ENCODE measurements at places on chromosomes 3 and 15.

DNA sequence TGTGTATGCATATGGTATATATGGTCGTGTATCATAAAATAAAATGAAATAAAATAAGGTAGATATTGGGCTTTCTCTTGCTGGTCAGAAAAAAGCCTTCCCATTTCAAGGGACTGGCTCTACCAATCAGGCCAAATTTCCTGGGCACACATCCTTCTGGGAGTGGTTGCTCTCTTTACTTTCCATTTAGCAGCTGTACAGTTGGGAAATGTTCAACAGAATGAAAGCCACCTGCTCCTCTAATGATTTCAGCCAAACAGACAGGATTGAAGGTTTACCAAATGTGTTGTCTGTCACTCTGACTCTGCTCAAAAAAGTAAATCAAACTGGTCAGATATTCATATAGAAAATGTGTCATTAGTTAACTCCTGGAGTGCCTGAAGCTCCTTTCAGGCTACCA, 380.4 kb downstream of the ROBO2 start:
- DNase-seq: no peak

GRCh38 chr3:126743350-126743749, 39.3 kb downstream of the CHCHD6 start:
- DNase-seq: no peak

DNA sequence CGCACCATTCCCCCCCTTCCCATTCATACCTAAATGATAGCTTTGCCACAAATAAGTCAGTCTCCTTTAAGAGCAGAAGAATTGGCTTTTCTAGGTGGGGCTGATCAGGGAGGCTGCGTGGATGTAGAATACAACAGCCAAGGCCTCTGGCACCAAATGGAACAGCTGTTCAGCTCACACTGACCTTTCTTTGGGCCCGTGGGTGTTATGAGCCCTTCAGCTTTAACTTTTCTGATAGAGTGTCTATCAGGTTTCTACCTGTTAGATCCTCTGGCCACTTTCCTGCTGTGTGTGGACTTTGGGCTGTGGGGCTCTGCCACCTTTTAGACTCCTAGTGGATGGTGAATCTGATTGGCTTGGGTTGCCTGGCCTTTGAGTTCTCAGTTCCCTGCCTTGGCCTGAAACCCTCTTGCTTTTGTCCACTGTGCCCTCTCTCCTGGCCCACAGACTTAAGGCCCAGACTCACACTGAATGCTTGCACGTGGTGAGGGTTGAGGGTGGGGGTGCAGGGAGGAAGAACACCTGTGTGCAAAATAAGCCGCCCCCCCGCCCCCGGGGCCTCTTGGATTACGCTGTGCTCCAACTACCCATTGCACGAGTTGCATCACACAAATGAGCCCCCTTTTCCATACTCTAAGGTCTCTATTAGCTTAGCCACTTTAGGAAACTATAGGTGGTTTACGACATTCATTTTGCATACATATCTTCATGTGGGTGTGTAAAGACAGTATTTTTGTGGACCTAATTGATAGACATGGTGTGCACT, 1.3 kb upstream of the RFX7 start:
- no peak for DNase-seq

GRCh38 chr3:146861262-146861661, 256.1 kb upstream of the PLSCR5 start:
- no peak for DNase-seq

DNA sequence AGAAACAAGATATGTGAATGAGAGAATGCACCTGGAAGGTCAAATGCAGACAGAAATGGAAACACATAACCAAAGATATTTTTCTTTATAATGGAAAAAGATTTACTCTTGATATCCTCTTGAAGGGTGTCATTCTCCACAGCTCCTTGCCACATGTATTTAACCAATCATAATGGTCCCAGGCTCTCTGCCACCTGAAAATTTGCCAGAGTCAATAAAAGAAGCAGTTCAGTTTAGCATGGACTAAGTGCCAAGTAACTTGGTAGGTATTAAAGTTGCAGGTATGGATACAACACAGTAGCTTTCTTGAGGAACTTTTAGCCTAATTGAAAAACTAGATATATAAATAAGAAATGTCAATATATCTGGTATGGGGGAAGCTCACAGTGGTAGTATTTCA, 33.5 kb downstream of the TUSC7 start:
- DNase-seq: no peak

- no peak for DNase-seq
Measured at GRCh38 chr3:54123003-54123775, 837 bp downstream of the CACNA2D3 start.
